ENCODE measurements at places on chromosomes 2 and 18.

DNA sequence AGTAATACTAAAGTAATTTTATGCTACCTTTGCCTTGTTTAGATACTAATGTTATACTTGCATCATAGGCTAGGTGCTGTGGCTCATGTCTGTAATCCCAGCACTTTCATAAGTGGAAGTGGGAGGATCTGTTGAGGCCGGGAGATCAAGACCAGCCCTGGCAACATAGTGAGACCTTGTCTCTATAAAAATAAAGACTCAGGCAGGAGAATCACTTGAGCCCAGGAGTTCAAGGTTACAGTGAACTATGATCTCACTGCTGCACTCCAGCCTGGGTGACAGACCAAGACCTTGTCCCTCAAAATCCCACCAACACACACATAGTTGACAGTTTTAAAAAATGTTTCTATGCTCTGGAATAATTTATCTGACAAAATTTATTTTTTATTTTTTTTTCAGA is 6.9 kb upstream of the DNAJC27 start:
- DNase-seq: no peak

DNA sequence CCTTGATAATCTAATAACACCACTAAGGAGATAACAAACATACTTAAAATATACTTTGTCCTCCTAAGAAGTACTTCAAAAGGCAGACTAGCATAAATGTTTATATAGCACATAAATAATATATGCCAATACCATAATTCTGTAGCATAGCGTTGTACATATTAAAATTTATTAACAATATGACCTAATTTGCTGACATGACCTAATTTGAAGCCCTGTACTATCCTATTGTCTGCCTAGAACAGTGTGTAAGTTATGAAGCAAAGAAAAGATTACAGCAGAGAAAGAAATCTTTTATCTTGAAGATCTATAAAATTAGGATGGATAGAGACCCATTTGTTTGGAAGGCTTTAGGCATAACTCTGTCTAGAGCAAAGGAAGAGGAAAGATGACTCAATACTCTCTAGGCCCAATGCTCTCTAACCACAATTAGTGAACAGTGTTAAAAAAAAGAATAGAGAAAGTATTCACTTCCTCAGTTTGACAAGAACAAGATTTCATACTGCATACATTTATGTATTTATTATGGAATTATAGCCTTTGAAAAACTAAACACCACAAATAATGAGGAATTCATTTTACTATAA is 231.3 kb downstream of the ZRANB3 start:
- DNase-seq: no peak

DNA sequence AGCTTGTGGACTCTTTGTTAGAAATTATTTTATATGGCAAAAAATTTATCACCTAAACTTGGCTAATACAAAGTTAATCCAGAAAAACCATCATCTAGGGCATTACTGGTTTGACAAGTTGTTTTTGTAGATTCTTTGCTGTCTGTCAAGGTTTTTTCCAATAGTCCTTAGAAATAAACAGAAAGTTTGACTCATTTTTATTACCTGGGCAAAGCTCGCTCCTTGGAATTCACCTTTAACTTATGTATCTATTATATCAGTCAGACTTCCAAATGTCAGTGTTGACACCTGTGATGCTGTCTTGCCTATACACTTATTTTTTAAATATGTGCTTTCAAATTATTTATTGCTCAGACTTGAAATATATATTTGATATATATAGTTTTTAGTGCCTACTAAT is 21.7 kb downstream of the LAMA3 start:
- no peak for DNase-seq

DNA sequence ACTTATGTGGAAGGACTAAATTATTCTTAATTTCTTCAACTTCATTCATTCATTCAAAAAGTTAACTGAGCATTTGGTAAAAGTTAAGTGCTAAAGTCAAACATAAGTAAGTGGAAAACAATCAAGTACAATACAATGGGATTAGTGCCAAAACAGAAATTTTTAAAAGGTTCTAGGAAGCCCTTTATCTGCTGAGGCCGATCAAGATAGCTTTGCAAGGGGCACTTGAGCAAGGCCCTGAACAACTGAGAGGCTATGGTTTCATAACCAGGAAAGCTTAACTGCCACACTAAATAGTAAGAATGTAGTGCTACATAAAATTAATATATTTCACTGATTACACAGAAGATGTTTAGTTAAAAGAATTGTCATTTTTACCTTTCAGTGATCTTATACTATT is 76.5 kb downstream of the NOL10 start:
- DNase-seq: no peak

DNA sequence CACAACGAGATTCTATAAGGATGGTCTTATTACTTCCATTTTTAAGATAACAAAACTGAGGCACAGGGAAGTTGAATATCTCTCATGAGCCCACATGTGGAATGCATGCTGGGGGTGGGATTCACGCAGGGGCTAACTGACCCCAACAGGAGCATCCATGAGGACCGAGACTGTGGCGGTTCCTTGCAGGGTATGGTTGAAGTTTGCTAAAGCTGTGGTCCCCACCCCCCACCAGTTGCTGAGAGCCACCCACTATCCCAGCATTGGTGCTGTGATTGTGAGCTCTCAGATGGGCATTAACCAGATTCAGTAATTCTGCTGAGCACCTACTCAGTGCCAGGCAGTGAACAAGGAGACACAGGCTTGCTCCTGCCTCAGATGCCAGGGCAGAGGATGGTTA is 116.0 kb upstream of the TEX51 start:
- DNase-seq: no peak

DNA sequence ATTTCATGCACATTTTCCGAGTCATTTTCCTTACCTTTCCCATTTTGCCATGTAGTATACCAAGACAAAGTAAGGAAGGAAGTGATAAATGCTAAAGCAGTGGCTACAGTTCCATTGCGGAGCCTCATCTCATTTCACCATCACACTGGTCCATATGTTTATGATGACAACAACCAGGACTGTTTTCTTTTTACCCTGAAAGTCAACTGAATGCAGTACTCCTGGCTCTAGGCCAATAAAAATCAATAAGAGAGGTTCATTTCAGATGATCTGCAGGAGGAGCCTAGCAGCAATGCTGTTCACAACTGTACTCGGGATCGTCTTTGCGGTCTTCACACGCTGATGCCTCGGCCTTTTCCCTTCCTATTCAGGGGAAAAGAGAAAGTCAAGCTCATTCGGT is 4.7 kb downstream of the MGAT4A start:
- no peak for DNase-seq

DNA sequence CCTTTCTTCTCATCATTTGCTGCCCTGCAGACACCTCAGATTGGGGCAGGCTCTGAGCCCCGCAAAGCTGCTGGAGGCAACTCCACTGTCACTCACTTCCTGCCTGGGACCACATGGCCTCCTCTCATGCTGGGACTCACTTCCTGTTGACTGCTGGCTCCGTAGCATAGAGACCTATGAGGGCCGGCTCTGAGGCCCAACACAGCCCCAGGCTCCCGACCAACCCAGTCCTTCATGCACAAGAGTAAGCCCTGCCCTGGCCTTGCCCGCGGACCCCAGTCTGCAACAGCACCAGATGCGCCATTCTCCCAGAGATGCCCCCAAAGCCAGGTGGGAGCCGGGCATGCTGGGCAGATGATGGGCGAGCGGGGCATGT is 55.7 kb downstream of the DNMT3A start:
- no peak for DNase-seq

- DNase-seq: no peak
Observed at GRCh38 chr2:3823748-3824147, 120.4 kb downstream of the DCDC2C start.

- DNase-seq: no peak
Observed at GRCh38 chr18:79453816-79454735, 58.3 kb downstream of the NFATC1 start.

GRCh38 chr18:75433098-75433497 is 5.6 kb upstream of the SMIM21 start:
- DNase-seq: no peak

GRCh38 chr2:205017381-205017780 is 472.1 kb downstream of the PARD3B start:
- DNase-seq: no peak

DNA sequence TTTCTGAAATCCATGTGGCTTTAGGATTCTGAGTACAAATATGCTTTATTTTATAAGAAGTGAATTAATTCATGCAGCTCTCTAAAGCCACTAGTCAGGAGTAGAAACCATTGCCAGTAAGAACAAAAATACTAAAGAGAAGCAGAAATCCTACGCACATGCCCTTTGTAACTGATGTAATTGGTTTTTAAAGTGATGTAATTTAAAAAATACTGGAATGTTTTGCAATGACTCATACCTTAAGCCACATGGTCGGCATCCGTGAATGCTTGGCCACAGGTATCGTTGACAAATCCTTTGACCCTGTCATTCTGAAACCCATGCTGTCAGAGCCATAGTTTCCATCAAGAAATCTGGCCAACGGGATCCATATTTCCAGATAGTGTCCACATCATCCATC is 213.3 kb downstream of the ACKR3 start:
- no peak for DNase-seq

- DNase-seq: no peak
Observed at GRCh38 chr18:55695091-55695490, 107.1 kb upstream of the TCF4 start.

GRCh38 chr2:193743089-193743488 is 1548.4 kb upstream of the TMEFF2 start:
- no peak for DNase-seq

- DNase-seq: no peak
Observed at GRCh38 chr2:10476723-10477442, 28.8 kb upstream of the ODC1 start.

DNA sequence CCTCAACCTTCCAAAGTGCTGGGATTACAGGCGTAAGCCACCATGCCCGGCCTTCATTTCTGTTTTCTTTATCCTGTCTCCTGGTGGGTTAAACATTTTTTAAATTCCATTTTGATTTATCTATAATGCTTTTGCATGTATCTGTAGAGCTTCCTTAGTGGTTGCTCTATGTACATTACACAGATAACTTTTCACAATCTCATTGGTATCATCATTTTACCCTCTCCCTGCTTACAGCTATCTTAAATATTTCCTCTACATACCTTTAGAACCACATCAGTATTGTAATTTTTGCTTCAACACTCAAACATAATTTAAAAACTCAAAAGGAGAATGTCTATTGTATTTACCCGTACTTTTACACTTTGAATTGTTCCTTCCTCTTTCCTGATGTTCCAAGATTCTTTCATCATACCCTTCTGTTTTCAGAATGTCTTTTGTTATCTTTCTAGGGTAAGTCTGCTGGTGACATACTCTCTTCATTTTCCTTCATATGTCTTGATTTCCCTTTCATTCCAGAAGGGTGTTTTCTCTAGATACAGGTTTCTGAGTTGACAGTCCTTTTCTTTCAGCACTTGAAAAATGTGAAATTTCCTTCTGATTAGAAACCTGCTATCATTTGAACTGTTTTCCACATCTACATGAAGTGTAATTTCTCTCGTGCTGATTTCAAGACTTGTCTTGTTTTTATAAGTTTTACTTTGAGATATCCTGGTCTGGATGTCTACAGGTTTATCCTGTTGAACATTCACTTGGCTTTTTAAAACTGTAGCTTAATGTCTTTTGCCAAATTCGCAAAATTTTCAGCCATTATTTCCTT is 21.9 kb downstream of the PPP3R1 start:
- DNase-seq: no peak

- no peak for DNase-seq
Observed at GRCh38 chr2:71546275-71546638, 92.9 kb downstream of the DYSF start.

- no peak for DNase-seq
Observed at GRCh38 chr2:131016826-131017741, 76.2 kb downstream of the FAM168B start.

DNA sequence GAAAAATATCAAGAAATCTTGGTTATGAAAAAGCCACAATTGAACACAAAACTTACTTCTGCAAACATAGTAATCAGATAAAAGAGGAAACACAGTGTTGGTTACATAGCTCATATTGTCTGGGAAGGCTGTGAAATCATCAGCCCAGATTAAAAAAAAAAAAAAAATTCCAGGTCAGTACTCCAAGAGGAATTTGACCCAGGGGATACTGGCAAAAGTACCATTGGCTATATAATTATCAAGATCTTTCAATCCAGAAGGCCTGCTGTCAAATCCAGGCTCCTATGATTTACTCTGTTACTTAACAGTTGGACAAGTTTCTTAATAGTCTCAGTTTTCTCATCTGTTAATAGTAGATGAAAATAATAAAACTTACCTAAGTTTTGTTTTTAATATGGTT is 12.9 kb upstream of the IKZF2 start:
- no peak for DNase-seq

GRCh38 chr2:195363496-195363895 is 293.5 kb upstream of the SLC39A10 start:
- DNase-seq: no peak

DNA sequence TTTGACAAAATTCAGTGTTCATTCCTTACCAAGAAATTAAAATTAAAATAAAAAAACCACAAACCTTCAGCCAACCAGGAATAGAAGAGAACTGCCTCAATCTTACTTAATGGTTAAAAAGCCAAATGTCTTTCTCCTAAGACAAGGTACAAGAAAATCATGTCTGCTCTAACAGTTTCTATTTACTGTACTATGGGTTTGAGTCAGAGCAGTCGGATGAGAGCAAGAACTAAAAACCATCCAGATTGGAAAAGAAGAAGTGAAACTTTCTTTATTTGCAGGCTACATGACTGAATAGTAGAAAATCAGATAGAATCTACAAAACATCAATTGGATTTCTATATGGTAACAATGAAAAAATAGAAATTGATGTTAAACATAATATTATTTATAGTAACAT is 555.5 kb upstream of the TNP1 start:
- DNase-seq: no peak

GRCh38 chr2:179691235-179691634 is 170.2 kb downstream of the ZNF385B start:
- DNase-seq: no peak

GRCh38 chr2:71496156-71496770 is 42.9 kb downstream of the DYSF start:
- DNase-seq: no peak

GRCh38 chr2:114642166-114642770 is 199.8 kb downstream of the DPP10 start:
- DNase-seq: no peak

DNA sequence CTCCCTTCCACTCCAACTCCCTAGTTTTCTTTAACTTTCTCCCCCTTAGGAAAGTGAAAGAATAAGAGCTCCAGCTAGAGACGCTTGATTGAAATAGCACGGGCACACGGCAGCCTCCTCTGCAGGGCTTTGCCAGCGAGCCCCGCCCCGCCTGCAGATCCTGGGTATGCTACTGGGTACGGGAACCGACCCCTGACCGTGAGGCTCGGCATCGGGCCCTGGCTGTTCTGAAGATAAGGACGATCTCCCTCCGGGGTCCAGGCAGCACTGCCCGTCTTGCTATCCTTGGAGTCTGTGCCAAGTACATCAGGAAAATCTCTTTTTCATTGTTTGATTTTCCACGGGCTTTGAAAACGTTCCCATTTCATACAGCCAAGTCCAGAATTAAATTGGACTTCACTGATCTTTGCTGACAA is 284.5 kb downstream of the MTX2 start:
- DNase-seq: no peak

- DNase-seq: no peak
Observed at GRCh38 chr2:215577356-215577755, 141.5 kb upstream of the FN1 start.

- no peak for DNase-seq
Observed at GRCh38 chr2:136376211-136376610, 258.3 kb upstream of the CXCR4 start.

Measured in stimulated activated CD8-positive, alpha-beta memory T cell treated with anti-CD3 and anti-CD28 coated beads, Interleukin-7, amount 100 ng/mL, for 24 hours (primary cell).